Activated B cell treated with CpG ODN at 0.5 μM for 24 hours (primary cell): ENCODE measurements at places on chromosomes 2 and 18.

DNA sequence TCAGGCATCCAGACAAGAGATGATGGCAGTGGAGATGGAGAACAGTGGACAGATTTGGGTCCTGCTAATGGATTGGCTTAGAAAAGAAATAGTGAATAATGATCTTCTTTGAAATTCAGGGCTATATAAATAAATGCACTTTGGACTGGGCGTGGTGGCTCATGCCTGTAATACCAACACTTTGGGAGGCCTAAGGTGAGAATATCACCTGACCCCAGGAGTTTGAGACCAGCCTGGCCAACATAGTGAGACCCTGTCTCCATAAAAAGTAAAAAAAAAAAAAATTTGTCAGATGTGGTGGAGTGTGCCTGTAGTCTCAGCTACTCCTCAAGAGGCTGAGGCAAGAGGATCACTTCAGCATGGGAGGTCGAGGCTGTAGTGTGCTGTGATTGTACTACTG is 102.4 kb upstream of the STON1 start:
- DNase-seq, result no peak

DNA sequence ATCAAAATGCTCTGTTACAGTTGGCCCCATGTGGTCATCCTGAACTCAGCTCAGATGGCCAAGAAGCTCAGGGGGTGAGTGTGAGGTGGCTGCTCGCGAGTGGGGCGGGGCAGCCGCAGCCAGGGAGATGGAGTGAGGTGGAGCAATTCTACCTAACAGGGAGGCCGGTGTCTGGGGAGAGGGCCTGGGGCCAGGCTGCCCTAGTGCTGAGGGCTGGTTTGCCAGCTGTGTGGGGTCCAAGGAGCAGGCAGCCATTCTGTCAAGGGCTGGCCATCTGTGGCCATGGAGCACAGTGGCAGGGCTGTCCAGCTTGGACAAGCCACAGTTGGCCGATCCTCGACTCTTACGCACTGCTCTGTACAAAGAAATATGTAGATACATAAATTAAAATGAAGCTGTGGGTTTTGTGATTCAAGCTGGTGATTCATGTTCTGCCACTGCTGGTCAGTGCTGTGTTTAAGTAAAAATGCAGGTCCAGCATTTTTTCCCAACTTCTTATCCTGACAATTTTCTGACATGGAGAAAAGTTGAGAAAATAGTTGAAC is 82.1 kb downstream of the HS6ST1 start:
- DNase-seq, result no peak

DNA sequence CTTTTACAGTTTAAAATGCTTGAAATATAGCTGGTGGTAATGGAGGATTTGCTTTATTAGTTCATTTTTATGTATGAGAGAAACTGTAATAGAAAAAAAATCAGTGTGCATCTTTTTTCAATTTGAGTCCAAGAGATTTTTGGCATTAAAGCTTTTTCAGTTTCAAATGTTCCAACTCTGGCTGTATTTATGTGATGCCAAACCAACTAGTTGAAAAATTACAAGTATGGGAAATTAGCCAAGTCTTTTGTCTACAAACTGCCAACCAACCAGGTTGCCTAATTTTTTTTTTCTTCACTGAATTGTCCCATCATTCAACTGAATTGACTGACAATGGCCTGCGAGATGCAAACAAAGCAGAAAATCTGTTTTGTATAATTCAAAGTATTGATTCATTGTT is 95.7 kb downstream of the ICOS start:
- no peak for DNase-seq

DNA sequence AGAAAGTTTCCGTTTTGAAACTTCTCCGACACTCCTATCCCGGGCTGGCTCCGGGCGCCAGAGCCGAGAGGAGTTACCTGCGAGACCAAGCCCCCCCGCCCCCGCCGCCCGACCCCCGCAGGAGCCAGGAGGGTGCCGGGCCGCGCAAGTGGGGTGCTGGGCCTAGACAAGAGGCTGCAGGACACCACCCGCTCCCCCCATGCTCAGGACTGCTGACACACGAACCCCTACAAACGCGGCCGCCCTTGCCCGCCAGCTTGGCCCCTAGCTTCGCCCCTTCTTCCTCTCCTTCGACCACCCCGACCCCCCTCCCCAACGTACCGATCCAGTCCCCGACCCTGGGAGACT is 497 bp downstream of the PLA2R1 start:
- no peak for DNase-seq

DNA sequence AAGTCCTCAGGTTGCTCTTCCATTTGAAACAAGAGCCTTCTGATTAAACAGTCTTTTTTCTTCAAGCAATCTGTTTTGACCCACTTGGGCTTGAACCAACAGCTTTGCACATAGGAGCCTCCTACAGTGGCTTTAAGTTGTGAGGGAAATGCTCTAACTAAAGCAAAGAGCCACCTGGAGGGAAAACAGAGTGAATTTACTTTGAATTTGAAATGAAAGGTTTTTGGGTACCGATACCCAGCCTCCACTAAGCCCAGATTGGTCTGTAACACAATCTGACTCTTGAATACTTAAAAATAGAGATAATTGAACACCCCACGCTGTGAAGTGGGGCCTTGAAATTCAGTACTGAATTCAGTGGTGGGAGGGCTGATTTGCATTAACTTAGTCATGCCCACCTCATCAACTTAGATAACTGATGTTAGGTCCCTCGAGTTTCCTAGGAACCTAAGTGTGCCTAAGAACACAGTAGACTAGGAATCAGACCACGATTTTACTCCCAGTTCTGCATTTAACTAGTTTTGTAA is 56.3 kb upstream of the ACVR1C start:
- DNase-seq, result no peak

GRCh38 chr2:119290859-119291587 is 67.4 kb downstream of the STEAP3 start:
- peak; percentile 37 for DNase-seq

- no peak for DNase-seq
Measured at GRCh38 chr2:168831662-168832061, 29.2 kb downstream of the NOSTRIN start.

DNA sequence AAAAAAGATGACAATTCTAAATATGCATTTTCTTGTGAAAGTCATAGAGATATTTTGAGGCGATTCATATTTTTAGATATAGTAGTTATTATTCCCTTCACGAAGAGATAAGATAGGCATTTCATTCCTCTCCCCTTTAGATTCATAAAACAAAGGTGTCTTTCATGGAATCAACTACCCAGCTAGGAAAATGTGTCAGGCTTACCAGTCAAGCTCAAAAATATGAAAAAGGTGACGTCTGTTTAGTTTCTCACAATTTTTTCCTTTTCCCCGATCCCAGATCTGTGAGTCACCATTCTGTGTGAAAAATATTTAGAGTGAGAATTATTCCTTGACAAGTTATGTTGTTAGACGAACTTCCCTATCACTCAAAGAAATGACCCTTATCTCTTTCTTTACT is 95.4 kb upstream of the FN1 start:
- DNase-seq, result no peak

DNA sequence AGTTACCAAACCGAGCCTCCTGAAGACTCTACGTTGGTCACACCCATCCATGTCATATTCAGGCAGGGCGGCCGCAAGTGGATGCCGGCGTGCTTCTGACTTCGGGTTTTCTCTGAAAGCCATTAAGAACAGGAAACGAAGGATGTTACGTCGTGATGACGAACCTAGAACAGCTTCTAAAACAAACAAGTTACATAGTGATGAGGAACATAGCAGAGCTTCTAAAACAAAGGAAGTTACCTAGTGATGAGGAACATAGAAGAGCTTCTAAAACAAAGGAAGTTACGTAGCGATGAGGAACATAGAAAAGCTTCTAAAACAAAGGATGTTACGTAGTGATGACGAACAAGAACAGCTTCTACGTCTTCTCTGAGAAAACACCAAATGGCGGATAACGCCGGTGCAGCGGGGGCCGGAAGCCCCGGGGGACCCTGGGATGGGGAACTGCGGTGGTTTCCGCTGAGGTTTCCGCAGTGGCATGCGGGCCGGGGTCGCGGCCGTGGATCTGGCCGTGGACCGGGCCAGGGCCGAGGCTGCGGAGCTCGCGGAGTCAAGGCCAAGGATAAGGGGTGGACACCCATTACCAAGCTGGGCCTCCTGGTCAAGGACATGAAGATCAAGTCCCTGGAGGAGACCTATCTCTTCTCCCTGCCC is 141.1 kb downstream of the SOCS6 start:
- no peak for DNase-seq

- no peak for DNase-seq
Measured at GRCh38 chr18:47263430-47264307, 12.2 kb upstream of the SKOR2 start.

DNA sequence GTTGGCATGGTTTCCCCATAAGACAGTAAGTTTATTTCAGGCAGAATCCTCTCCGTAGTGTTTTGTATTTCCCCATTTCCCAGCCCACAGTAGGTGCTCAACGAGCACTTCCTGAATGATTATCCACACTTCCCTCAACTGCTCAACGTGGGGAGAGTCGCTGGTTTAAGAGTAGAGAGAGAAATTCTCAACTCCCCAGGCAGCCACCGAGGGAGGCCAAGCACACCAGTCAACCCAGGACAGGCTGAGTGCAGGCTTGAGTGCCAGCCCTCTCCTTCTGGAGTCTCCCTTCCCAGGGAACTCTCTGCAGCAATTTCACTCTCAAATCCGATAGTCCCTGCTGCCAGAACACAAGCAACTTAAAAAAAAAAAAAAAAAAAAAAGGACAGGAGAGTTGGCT is 92.0 kb upstream of the LMAN1 start:
- DNase-seq, result no peak

DNA sequence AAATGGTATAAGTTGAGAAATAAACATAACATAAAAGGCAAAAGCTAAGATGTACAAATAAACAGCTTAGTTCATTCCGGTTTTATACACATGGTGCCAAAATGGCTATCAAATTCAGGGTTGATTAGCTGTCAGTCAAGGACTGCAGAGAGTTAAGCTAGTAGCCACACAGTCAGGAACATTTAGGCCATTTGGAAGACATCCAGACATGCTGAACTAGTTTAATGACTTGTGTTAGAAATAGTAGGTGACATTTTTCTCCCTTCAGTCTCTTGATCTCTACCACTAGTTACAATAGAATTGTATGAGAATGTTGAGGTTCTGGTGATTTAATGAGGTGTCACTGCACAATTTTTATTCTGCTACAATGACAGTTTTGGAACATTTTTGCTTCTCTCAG is 394.4 kb upstream of the SPHKAP start:
- DNase-seq, result no peak

DNA sequence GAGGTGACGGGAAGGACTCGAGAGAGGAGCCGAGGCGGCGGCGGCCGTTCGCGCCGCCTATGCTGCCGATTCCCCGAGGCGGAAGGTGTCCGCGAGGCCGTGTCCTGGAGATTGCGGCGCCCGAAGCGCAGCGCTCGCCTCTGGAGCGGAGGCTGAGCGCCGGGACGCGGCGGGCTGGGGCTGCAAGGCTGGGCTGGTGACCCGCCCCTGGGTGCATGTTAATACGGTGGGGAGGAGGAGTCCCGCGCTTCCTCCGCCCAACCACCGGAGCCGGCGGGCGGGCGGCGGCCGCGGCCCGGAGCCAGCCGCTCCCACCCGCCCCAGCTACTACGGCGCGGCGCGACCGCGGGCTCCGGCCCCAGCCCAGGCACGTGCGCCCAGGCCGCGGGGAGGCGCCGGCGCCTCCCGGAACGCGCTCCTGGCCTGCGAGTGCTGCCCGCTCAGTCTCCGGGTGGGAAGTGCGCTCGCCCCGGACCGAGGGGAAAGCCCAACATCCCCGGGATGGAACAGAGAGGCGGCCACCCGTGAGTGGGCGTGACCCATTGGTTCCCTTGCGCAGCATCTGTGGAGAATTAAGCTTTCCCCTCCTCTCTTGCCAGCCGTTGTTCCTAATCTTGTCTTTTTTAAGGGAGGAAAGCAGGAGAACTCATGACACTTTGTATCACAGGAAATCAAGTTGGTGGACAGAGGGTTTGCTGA is at the start of gene DLGAP1:
DLGAP1 (minus strand) TSS at position 195 of the 699 bp plus-strand sequence.
- no peak for DNase-seq

DNA sequence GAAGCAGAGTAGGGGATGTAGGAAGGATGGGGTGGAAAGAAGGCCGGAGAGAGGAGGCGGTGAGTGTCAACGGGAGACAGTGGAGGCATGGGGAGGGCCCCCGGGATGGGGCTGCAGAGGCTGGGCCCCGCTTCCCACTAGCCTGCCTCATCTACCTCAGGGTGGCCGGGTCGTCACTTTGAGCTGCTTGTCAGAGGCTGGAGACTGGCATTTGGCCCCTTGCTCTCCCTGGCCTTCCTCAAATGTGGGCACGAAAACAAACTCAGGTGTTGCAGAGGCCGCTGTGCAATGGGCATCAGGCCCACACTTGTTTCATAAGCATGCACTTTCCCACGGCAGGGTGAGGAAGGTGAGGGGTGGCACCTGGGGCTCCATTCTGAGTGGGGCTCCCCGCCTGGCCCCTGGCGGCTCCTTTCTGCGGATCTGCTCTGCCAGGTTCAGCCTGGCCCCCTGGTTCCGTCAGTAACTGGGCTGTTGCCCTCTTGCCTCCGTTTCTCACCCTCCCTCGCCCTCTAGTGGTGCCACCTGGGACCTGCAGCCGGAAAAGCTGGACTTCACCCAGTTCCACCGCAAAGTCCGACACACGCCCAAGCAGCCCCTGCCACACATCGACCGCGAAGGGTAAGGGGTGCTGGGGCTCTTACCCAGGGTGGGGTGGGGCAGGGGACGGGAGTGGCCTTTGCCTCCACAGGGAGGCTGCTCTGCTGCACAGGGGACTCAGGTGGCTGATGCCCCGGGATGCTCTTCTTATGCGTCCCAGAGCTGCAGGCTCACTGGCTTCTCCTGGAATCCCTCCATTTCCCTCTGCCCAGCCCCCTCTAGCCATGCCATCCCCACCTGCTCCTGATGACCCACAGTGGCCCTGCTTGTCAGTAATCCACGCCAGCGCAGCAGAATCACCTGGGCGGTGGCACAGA is 125.4 kb downstream of the CTIF start:
- DNase-seq, result peak; percentile 41

DNA sequence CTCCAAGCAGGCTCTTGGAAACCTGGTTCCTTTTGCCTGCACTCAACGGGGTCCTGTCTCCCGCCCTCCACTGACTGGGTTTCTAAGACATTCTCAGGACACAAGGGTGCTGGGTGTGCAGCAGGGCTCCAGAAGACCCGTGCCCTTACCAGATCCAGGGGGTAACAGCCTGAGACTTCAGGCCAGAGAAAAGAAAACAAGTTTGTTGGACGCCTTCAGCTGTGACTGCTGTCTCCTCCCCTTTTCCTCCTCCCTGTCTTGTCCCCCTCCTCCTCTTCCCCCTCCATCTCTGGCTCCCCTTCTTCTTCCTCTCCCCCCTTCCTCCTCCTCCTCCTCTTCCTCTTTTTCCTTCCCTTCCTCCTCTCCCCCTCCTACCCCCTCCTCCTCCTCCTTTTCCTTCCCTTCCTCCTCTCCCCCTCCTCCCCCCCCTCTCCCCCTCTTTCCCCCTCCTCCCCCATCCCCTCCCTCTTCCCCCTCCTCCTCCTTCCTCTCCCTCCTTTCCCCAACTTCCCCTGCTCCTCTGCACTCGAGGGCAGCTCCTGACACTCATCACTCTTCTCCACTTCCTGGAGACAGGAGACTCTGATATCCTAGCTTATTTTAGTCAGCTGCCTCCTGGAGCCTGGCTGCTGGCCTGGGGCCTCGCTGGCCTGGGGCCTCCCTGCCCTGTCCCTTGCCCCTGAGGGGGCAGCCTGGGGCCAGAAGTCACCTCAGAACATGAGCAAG is 12.4 kb downstream of the ADRA2B start:
- no peak for DNase-seq

GRCh38 chr2:99354070-99354469 is 16.9 kb downstream of the EIF5B start:
- no peak for DNase-seq

- DNase-seq, result no peak
Measured at GRCh38 chr2:143460382-143460781, 331.2 kb downstream of the ARHGAP15 start.
